CD8-positive, alpha-beta memory T cell (primary cell): ENCODE measurements at places on chromosomes 4 and X.

GRCh38 chr4:173857828-173858227 lies 327.8 kb upstream of the HAND2 start:
- H3K4me3 ChIP-seq, result no peak overlapping the region
- no peak overlapping the region for H3K27ac ChIP-seq
- no peak for DNase-seq

- H3K36me3 ChIP-seq, result no peaks in the 10 kb centered on the region
- H3K4me1 ChIP-seq, result no peaks in the 10 kb centered on the region
- no peaks in the 10 kb centered on the region for H3K27me3 ChIP-seq
- H3K4me3 ChIP-seq, result no peak overlapping the region
Measured at GRCh38 chr4:104966349-104967033, 180.2 kb upstream of the TET2 start.

- no peaks in the 10 kb centered on the region for H3K4me1 ChIP-seq
- no peak overlapping the region for H3K4me3 ChIP-seq
- no peaks in the 10 kb centered on the region for H3K36me3 ChIP-seq
- DNase-seq, result no peak
Measured at GRCh38 chr4:97498875-97499274, 644.4 kb downstream of the STPG2 start.

- no peak for DNase-seq
- no peaks in the 10 kb centered on the region for H3K27me3 ChIP-seq
- H3K27ac ChIP-seq, result no peak overlapping the region
- no peaks in the 10 kb centered on the region for H3K36me3 ChIP-seq
- H3K4me3 ChIP-seq, result no peak overlapping the region
Measured at GRCh38 chr4:83231620-83232076, 53.0 kb downstream of the COQ2 start.

- H3K4me1 ChIP-seq, result no peaks in the 10 kb centered on the region
- no peaks in the 10 kb centered on the region for H3K36me3 ChIP-seq
- no peaks in the 10 kb centered on the region for H3K27me3 ChIP-seq
- no peak overlapping the region for H3K27ac ChIP-seq
- no peak overlapping the region for H3K4me3 ChIP-seq
Measured at GRCh38 chr4:71711044-71711984, 72.6 kb downstream of the GC start.

DNA sequence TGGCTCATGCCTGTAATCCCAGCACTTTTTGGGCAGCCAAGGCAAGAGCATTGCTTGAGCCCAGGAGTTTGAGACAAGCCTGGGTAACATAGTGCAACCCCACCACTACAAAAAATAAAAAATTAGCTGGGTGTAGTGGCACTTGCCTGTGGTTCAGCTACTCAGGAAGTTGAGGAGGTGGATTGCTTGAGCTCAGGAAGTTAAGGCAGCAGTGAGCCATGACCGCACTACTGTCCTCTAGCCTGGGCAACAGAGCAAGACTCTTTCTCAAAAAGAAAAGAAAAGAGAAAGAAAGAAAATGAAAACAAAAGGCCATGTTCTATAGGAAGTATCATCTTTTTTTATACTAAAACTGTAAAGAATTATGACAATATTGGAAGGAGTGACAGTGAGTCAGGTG lies 38.5 kb downstream of the NEK1 start:
- no peak overlapping the region for H3K4me3 ChIP-seq
- no peak for DNase-seq
- peaks cover 3% of the 10 kb centered on the region for H3K36me3 ChIP-seq
- H3K27ac ChIP-seq, result no peak overlapping the region
- H3K4me1 ChIP-seq, result no peaks in the 10 kb centered on the region
- H3K27me3 ChIP-seq, result no peaks in the 10 kb centered on the region

DNA sequence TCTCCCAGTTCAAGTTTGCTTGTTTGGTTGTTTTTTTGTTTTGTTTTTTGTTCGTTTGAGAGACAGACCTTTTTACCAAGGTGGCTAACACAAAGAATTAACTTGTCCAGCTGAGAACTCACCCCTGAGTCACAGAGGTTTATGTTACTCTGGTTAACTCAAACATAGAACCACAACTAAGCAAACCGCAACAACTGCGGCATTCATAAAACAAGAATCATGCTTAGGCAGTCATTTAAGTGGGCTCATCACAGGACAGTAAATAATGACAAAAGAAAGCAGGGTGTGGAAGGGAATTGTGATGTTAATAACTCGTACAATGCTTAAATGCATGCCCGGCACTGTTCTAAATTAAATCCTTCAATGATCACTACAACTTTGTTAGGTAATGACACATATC lies 24.7 kb upstream of the IL13RA1 start:
- no peaks in the 10 kb centered on the region for H3K27me3 ChIP-seq
- no peak for DNase-seq
- no peak overlapping the region for H3K27ac ChIP-seq
- no peaks in the 10 kb centered on the region for H3K4me1 ChIP-seq

- DNase-seq, result no peak
- H3K36me3 ChIP-seq, result no peaks in the 10 kb centered on the region
- H3K27me3 ChIP-seq, result no peaks in the 10 kb centered on the region
- no peak overlapping the region for H3K27ac ChIP-seq
- H3K4me1 ChIP-seq, result no peaks in the 10 kb centered on the region
Measured at GRCh38 chr4:61493041-61493440, 292.9 kb downstream of the ADGRL3 start.

DNA sequence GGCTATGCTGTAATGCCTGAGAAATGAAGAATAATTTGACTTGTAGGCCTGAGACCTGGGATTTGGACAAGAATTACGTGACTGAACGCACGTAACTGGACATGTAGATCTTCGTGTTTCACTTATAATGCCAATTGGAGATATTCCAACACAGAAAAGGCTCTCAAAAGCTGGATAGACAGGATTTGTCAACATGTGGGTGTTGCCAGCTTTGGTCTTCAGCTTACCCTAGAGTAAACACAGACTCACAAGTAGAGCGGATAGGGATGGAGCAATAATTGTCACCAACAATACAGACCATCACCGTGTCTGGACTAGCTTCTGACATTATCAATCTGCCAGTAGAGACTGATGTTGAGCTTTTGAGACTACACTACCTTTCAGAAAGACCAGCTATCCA lies 1511.0 kb upstream of the ADGRL3 start:
- no peak for DNase-seq
- H3K27ac ChIP-seq, result no peak overlapping the region
- H3K4me1 ChIP-seq, result no peaks in the 10 kb centered on the region

DNA sequence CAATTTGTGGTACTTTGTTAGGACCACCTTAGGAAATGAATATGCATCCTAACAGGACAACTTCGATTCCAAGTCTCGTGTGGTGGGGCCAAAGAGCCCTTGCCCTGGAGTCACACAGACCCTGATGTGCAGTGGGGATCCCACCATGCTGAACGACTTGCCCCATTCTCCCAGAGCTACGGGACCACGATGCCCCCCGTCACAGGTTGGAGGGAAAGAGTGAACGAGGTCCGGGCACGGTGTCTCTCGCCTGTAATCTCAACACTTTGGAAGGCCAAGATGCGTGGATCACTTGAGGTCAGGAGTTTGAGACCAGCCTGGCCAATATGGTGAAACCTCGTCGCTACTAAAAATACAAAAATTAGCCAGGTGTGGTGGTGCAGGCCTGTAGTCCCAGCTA lies 14.4 kb upstream of the MSX1 start:
- no peaks in the 10 kb centered on the region for H3K4me1 ChIP-seq
- no peaks in the 10 kb centered on the region for H3K36me3 ChIP-seq
- no peak overlapping the region for H3K4me3 ChIP-seq
- no peak for DNase-seq
- H3K27me3 ChIP-seq, result no peaks in the 10 kb centered on the region

- no peak overlapping the region for H3K27ac ChIP-seq
- no peak overlapping the region for H3K4me3 ChIP-seq
- H3K36me3 ChIP-seq, result no peaks in the 10 kb centered on the region
- peaks cover 4% of the 10 kb centered on the region for H3K4me1 ChIP-seq
- no peaks in the 10 kb centered on the region for H3K27me3 ChIP-seq
Measured at GRCh38 chrX:103626855-103627254, 1.9 kb upstream of the TCEAL1 start.

DNA sequence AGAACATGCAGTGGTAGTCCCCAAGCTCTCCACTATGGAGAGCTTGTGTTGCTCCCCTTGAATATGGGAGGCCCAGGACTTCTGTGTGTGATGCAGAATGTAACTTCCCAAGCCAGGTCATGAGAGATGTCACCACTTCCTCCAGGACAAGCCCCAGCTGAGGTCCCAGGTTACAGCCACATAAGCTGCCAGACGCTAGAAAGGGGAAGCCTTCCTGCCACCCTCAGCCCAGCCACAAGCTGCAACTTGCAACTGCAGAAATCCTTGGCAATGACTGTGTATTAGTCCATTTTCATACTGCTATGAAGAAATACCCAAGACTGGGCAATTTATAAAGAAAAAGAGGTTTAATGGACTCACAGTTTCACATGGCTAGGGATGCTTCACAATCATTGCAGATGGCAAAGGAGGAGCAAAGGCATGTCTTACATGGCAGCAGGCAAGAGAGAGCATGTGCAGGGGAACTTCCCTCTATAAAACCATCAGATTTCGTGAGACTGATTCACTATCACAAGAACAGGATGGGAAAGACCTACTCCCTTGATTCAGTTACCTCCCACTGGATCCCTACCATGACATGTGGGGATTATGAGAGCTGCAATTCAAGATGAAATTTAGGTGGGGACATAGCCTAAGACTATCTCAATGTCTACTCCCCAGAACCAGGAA lies 91.5 kb upstream of the DHX15 start:
- no peak overlapping the region for H3K27ac ChIP-seq
- H3K36me3 ChIP-seq, result no peaks in the 10 kb centered on the region
- no peak overlapping the region for H3K4me3 ChIP-seq
- no peak for DNase-seq
- H3K4me1 ChIP-seq, result no peaks in the 10 kb centered on the region
